ENCODE measurements at places on chromosomes 3 and 15.

- peak; percentile 9 for DNase-seq
Measured at GRCh38 chr15:31024979-31025378, 33.6 kb upstream of the MTMR10 start.

DNA sequence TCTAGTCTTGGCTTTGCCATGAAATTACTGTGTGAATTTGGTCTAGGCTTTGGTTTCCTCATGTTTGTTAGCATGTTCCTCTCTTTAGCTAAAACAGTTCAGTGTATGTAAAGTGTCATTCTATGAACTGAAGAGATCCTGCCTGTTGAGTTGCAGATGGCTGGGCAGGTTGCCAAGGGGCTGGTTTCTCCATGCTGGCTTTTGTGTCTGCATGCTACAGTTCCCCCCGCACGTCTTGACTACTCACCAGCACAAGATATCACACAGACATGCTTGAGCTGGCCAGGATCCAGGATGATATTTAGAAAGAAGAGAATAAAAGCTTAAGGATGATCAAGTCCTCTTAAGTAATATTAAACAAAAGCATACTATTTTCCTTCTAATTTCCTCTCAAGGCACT lies 90.2 kb downstream of the CERS3 start:
- peak; percentile 14 for DNase-seq

DNA sequence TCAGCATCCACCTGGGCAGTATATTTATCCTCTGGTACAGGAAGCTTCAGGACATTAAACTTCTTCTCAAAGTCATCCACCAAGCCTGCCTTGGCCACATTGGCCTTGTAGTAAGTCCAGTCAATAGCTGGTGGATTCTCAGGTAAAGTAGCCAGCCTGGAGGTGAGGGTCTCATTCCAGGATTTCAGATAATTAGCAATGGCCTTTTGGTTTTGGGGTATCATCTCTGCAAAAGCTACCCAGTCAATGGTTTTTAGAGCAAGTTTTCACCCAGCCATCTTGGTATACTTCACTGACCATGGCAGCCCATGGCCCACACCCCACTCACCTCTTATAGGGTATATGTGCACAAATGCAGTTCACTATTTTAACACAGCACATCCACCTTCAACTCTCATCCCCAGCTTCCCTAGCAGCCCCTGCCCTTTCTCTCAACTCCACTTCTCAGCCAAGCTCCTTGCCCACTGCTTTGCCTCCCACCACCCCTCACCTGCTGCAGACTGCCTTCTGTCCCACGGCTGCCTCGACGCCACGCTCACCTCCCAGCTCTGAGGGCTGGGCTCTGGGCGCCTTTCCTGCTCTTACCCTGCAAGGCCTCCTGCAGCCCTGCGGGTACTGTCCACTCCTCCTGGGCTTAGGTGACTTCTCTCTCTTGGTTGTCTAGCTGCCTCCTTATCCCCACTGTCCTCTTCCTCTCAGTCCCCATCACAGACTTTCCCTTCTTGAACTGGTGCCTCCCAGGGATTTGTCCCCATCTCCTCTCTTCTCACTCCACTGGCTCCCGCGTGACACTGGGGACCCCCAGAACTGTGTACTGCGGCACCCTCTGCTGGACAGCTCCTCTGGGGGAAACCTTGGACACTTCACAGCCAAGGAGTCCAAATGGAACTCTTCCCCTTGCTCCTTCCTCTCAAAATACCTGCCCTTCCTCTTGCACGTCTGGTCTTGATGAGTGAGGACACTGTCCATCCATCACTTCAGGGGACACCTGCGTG lies 1.7 kb upstream of the TGM5 start:
- no peak for DNase-seq

- DNase-seq = no peak
Measured at GRCh38 chr3:117761703-117762620, 1052.4 kb downstream of the TUSC7 start.

DNA sequence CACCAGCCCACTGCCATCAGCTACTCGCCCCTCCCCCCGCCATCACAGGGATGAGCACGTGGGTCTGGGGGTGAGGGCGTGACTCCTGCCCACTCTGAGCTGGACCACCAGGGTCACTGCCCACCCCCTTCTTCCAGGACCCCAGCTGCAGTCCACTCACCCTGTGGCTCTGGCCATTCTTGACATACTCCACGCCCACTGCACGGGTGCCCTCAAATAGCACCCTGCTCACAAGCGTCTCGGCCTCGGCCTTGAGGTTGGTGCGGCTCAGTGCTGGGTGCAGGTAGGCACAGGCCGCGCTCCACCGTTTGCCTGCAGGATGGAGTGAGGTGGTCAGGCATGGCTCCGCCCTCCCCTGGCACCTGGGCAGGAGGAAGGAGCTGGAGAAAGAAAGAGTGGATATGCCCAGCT lies 23.9 kb downstream of the CHDH start:
- DNase-seq = no peak

Measured in fibroblast of skin of left quadriceps (primary cell).